A549 treated with RU486 at 1 μM for 4 hours (cell line): ENCODE measurements at places on chromosomes 2 and 18. TPM values are rescaled to one million over a fixed set of nuclear protein-coding genes. Genes with fewer than 3 reads are reported as not detected.

Gene TAF1B
- total RNA-seq, result 19.7 to 52.3 TPM (median 26.0 TPM) in 5 replicates

Gene PRSS56
- total RNA-seq, result 0.14 to 0.27 TPM (median 0.22 TPM) in 4 of 5 replicates, not detected in the other

Gene RUFY4
- not detected in 5 replicates for total RNA-seq

Gene MEIS1
- 1.7 to 3.8 TPM (median 2.0 TPM) in 5 replicates for total RNA-seq

Gene CHAC2
- 7.1 to 15.1 TPM (median 13.4 TPM) in 5 replicates for total RNA-seq

Gene KLHL14
- total RNA-seq, result not detected in 5 replicates

Gene C1QL2
- total RNA-seq, result 0.07 to 0.15 TPM (median 0.11 TPM) in 4 of 5 replicates, not detected in the other

Gene ABCB11
- total RNA-seq, result 0.02 to 0.31 TPM (median 0.05 TPM) in 3 of 5 replicates, not detected in the others

Gene ALLC
- total RNA-seq, result 0.21 TPM in 1 of 5 replicates, not detected in the others

Gene MC4R
- total RNA-seq, result not detected in 5 replicates

Gene DUSP19
- total RNA-seq, result 0.17 to 0.87 TPM (median 0.45 TPM) in 5 replicates

Gene LIMS4
- 0.37 to 1.1 TPM (median 0.56 TPM) in 5 replicates for total RNA-seq

Gene SEC11C
- total RNA-seq, result 48.6 to 68.5 TPM (median 59.0 TPM) in 5 replicates

Gene DSC1
- not detected in 5 replicates for total RNA-seq

Gene ZNF519
- 1.3 to 2.0 TPM (median 1.8 TPM) in 5 replicates for total RNA-seq

Gene DAW1
- total RNA-seq, result 2.0 to 2.9 TPM (median 2.3 TPM) in 5 replicates

Gene GALNT14
- total RNA-seq, result 44.2 to 55.1 TPM (median 48.9 TPM) in 5 replicates

Gene PTPRN
- total RNA-seq, result 0.87 to 2.0 TPM (median 1.3 TPM) in 5 replicates

Gene POTEE
- 0.03 to 0.09 TPM (median 0.05 TPM) in 4 of 5 replicates, not detected in the other for total RNA-seq

Gene TUBA4B
- total RNA-seq, result 0.18 to 0.69 TPM (median 0.35 TPM) in 5 replicates

Gene HOXD13
- total RNA-seq, result 0.15 to 0.29 TPM (median 0.16 TPM) in 5 replicates

Gene SERPINB3
- total RNA-seq, result 0.09 to 0.21 TPM (median 0.14 TPM) in 3 of 5 replicates, not detected in the others

Gene NEB
- 0.17 to 0.47 TPM (median 0.37 TPM) in 5 replicates for total RNA-seq

Gene ZAP70
- not detected in 5 replicates for total RNA-seq

Gene SLC4A3
- total RNA-seq, result 1.7 to 3.4 TPM (median 2.3 TPM) in 5 replicates

Gene MYO1B
- 56.1 to 89.4 TPM (median 67.4 TPM) in 5 replicates for total RNA-seq

Gene TEX44
- total RNA-seq, result not detected in 5 replicates

Gene CASP10
- total RNA-seq, result 1.5 to 3.2 TPM (median 2.1 TPM) in 5 replicates

Gene CCBE1
- 9.2 to 13.7 TPM (median 9.7 TPM) in 5 replicates for total RNA-seq

Gene AQP12B
- total RNA-seq, result not detected in 5 replicates

Gene CCDC68
- 0.92 to 3.9 TPM (median 3.4 TPM) in 5 replicates for total RNA-seq

Gene ZNF397
- 2.7 to 4.7 TPM (median 4.1 TPM) in 5 replicates for total RNA-seq

Gene EN1
- total RNA-seq, result 1.1 to 1.4 TPM (median 1.3 TPM) in 5 replicates

Gene LAMA1
- 0.05 to 0.08 TPM (median 0.07 TPM) in 5 replicates for total RNA-seq

Gene CMPK2
- total RNA-seq, result 0.72 to 1.5 TPM (median 0.96 TPM) in 5 replicates

Gene C2orf78
- not detected in 5 replicates for total RNA-seq

Gene AAMP
- 112 to 185 TPM (median 124 TPM) in 5 replicates for total RNA-seq

Gene RAX
- total RNA-seq, result not detected in 5 replicates

Gene NT5C1B
- total RNA-seq, result not detected in 5 replicates

Gene INHBB
- 12.2 to 18.9 TPM (median 15.7 TPM) in 5 replicates for total RNA-seq

Gene NEU2
- total RNA-seq, result not detected in 5 replicates

Gene SNORC
- 5.3 to 15.8 TPM (median 9.8 TPM) in 5 replicates for total RNA-seq

Gene ANKRD53
- not detected in 5 replicates for total RNA-seq

Gene HAAO
- not detected in 5 replicates for total RNA-seq

Gene CFC1
- not detected in 5 replicates for total RNA-seq
